ENCODE measurements at places on chromosomes 5 and 9.

- DNase-seq, result peak; percentile 78
Observed at GRCh38 chr5:43555895-43556606, 826 bp downstream of the PAIP1 start.

DNA sequence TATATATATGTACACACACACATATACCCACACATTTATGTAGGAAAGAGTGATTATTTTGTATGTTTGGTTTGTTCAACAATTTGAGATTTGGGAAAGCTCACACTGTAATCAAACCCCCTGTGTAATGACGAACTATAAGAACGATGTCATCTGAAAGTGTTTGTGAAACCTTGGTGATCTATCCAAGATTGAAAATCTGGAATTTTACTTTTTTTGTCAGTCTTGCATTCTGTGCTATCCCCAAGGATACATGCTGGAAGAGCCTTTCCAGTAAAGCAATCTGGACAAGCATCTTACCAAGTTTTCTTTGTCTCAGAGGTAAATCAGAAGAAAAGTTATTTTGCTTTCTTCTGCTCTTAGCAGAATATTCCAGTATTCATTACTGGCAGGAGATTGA, 23.3 kb downstream of the SGCD start:
- no peak for DNase-seq

GRCh38 chr9:4585135-4585534, 77.0 kb upstream of the PLPP6 start:
- DNase-seq, result no peak

- DNase-seq, result no peak
Observed at GRCh38 chr9:117465706-117466105, 50.8 kb upstream of the ASTN2 start.

DNA sequence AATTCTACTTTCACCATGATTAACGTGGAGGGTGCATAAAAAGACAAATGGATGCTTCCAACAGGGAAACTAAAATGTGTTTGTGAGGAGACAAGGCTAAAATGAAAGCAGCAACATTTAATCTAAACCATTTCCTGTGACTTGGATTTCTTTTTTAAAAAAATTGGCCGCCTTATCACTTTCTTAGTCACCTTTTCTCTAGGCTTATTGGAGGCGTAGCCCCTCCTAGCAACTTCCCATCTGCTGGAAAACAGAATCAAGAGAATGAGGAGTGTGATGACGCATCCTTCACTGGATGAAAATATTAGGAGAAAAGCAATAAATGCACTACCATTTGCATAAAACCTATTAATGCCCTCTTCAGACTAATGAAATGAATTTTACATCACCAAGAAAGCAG, 791 bp upstream of the GPR150 start:
- DNase-seq, result no peak

DNA sequence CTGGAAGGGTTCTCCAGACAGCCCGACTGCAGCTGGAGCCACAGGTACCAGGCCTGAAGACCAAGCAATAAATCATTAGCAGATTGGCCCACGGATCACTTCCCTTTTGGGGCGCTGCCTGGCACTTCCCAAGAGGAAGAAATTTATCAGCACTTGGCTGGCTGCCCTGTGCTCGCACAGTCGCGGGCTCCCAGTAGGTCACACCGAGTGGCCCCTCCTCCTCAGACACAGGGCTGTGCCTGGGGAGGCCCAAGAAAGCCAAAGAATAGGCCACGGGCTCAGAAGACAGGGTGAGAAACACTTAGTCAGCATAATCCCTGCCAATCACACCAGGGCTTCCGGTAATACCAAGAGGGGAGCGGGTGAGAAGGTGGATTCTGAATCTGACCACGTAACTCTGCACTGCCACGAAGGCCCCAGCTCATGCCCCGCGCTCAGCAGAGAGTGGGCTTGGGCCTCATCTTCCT, 115.7 kb upstream of the MSX2 start:
- DNase-seq, result no peak

- DNase-seq, result no peak
Observed at GRCh38 chr5:174189654-174190541, 144.4 kb downstream of the NSG2 start.

DNA sequence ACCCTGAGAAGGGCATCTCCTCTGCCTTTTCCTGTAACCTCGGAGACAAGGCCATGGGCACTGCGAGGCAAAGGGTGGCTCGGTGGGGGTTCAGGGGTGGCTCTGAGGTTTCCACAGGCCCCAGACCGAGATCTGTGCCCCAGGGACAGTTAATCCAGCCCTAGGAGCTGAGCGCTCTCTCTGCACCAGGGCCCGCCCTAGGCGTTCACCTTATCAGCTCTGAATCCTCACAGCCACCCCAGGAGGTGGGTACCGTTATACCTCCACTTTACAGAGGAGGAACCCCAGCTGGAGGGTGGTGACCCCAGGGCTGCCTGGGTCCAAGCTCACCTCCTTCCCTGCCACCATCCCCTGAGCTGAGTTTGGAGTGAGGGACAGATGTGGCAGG, 2.3 kb upstream of the ENG start:
- DNase-seq, result no peak
